Activated CD4-positive, alpha-beta T cell treated with anti-CD3 and anti-CD28 coated beads, Interleukin-10, Interleukin-2, amounts not matched to agents 100 ng/mL and 50 ng/mL, durations not matched to agents 16 hours and 8 hours (primary cell): ENCODE measurements at places on chromosomes 11 and 22.

DNA sequence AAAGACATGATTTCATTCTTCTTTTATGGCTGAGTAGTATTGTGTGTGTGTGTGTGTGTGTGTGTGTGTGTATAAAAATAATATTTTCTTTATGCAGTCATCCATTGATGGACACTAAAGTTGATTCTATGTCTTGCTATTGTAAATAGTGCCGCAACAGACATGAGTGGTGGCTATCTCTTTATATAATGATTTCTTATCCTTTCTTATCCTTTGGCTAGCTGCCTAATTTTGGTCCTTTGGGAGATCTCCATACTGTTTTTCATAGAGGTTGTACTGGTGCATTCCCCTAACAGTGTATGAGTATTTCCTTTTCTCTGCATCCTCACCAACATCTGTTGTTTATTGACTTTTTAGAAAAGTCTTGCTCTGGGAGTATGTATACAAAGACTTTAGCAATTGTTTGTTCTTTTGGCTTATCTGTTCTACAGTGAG is 107.0 kb downstream of the STIM1 start:
- DNase-seq, result no peak

- no peak for DNase-seq
These were observed 1429.6 kb downstream of the TBC1D22A start for GRCh38 chr22:48192071-48192470.

- no peak for DNase-seq
These were observed 15.5 kb downstream of the NTM start for GRCh38 chr11:131385763-131386390.

DNA sequence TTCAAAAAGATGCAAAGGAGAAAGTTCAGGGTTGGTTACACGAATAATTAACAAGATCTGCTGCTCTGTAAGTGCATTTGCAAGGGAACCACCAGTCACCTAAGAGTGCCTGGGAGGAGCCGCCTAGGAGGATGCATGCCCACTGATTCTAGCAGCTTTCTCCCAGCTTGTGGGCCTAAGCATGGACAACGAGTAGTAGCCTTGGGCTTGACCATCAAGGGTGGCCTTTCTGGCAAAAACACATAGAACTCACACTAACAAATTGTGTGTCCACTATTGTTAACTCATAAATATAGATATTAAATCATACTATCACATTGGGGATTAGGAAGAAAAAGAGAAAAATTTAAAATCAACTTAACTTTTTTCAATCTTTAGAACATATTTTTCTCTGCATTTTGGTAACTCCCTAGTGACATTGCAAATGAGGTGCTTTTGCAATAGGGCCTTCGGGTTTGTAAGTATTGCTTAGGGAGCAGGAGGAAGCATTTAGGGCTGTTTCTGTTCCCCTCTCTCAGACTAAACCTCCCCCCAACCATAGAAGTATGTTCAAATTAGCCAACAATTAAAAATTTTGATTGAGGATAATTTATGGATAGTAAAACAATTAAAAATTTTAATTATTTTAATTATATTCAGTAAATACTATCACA is 57.3 kb upstream of the CEP295 start:
- DNase-seq, result no peak

GRCh38 chr11:128530118-128531074 is 57.0 kb downstream of the ETS1 start:
- DNase-seq, result no peak

GRCh38 chr11:978781-979180 is 53.1 kb downstream of the AP2A2 start:
- no peak for DNase-seq

- DNase-seq, result no peak
These were observed 2.6 kb upstream of the PKP3 start for GRCh38 chr11:391117-392017.
